Right renal cortex interstitium (tissue), 3 donors: ENCODE measurements at places on chromosomes 5 and 9. TPM values are rescaled to one million over a fixed set of nuclear protein-coding genes. Genes with fewer than 3 reads are reported as not detected.

DNA sequence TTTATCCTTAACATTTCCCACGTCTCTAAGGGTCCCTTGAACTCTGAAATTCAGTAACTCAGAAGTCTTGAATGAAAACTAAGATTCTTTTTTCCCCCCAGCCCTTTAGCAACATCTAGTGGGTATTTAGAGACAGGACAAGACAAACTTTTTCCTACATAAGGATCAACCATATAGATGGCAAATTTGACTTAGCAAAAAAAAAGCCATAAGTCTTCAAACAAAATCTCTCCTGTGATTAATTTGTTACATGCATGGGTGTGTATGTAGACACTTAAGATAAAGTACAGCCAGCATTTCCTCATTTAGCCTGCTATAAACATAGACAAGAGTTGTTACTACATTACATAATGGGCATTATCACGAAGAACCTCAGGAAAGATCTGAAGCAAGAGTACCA, 29.1 kb upstream of the ANKRD31 start:
- no peak for DNase-seq

DNA sequence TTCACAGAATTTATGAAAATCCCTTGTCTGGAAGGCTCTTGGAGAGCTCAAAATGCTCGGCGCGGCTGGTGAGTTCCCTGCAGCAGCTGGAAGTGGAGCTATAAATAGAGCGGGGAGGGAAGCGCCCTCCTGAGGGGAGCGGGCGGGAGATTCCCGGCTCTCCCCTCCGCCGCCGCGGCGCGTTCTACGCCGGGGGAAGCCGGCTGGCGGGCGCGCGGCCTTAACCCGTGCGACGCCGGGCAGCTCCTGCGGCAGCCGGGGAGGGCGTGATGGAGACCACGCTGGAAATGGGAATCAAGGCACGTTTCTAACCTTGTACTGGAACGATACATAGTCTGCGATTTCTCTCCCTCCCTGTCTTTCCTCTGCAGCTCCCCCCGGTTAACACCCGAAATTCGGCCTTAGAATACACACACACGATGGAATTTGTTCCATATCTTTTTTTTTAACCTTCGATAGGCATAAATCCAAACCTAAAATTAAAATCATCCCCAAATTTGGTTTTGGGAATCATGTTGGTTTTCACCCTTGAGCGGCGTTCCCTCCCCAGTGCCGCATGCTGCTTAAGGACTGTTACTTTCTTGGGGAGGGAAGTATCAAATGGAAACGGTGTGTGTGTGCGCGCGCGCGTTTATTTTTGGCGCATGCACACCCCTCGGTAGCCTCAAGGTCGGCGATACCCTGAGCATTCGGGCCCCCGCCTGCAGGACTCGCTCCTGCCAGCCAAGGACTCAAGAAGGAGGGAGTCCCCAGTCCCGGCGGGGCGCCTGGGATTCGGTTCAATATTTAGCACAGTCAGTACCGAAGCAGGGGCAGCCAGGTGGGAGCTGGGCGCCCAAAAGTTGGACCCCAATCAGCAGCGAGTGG, 306.3 kb upstream of the KCNN2 start:
- no peak for DNase-seq

- no peak for DNase-seq
Observed at GRCh38 chr5:14153071-14153864, 10.1 kb downstream of the TRIO start.

- DNase-seq, result no peak
Observed at GRCh38 chr9:83570359-83570758, 32.2 kb upstream of the FRMD3 start.

- no peak for DNase-seq
Observed at GRCh38 chr9:128701227-128701854, 962 bp upstream of the PKN3 start.

DNA sequence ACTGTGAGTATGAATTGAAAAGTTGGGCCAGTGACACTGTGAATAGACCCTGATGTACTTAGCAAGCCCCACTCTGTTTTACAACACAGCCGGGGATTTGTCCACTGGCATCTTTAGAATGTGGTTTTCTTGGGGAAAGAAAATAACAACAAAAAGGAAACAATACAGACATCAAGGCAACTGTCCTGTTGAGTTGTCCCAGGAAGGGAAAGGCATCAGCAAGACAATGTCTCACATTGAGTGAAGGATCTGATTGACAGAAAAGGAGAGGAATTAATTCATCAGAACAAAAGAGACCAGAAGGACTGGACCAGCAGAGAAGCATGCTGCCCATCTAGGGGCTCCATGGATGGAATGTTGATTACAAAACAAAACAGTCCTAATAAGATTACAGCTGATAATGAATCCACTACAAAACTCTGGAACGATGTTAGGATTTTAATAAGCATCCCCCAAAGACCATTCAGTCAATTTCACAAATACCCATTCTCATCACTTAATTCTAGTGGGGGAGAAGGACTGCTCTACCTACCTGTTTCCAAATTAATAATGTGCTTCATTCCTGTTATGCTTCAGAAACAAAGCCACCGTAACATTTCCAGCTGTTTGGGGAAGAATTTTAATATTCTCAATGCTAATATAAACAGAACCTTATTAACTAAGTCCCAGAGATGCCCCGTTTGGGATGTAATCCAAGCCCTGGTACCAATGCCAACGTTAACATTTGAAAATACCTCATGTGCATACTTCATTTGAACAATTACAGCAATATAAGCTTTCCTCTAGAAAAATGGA, 298.0 kb downstream of the SPOCK1 start:
- DNase-seq, result no peak

DNA sequence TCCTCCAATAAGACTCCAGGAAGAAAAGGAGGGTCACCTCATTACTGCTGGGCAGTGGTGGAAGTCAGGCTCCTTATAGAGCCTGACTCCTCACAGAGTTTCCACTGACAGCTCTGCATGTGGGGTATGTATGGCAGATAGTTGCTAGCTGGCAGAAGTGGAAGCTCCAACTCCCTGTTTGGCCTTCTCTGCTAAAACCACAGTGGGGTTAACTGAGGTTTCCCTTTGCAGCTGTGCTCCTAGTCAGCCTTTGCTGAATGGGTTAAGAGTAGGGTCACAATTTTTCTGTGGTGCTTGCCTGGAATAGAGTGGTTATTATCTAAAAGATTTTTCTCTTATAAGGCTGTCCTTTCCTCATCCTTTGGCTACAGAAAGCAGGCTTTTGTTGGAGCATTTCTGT, 327.5 kb downstream of the FBXL17 start:
- no peak for DNase-seq

- DNase-seq, result no peak
Observed at GRCh38 chr5:45295231-45295630, 400.9 kb downstream of the HCN1 start.

DNA sequence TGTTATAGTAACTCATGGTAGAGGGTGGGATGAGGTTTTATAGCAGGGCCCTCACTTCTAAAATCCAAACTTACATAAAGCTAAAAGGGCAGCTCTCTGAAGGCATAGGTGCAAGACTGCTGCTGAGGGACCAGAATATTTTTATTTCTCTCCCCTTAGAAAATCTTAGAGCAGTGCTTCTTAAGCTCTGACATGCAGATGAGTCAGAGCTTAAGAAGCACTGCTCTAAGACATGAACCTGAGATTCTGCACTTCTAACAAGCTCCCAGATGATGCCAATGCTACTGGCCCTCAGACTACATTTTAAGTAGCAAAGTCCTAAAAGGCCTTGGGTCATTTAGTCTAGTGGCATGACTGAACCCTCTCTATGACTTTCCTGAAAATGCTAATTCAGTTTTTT, 97.6 kb upstream of the SPRY4 start:
- no peak for DNase-seq

- no peak for DNase-seq
Observed at GRCh38 chr5:79143684-79144379, 32.2 kb downstream of the BHMT start.

The HAPLN1 gene
- polyA plus RNA-seq, result 9.6 TPM

The ABL1 gene
- polyA plus RNA-seq, result 73.8 TPM
